ENCODE measurements at places on chromosomes 1 and 21. TPM values are rescaled to one million over a fixed set of nuclear protein-coding genes. Genes with fewer than 3 reads are reported as not detected.

IL24 gene
- total RNA-seq = 0.24 TPM

- H3K4me3 ChIP-seq = no peak overlapping the region
- H3K27ac ChIP-seq = peak overlapping the region; percentile 11
- no peaks in the 10 kb centered on the region for H3K27me3 ChIP-seq
- no peak for DNase-seq
Observed at GRCh38 chr1:32683397-32683796, 19.2 kb downstream of the SYNC start.

- no peak for DNase-seq
- no peak overlapping the region for H3K27ac ChIP-seq
- no peaks in the 10 kb centered on the region for H3K36me3 ChIP-seq
- no peaks in the 10 kb centered on the region for H3K27me3 ChIP-seq
- no peak overlapping the region for H3K4me3 ChIP-seq
Observed at GRCh38 chr1:59686170-59686569, 128.6 kb upstream of the HOOK1 start.

DNA sequence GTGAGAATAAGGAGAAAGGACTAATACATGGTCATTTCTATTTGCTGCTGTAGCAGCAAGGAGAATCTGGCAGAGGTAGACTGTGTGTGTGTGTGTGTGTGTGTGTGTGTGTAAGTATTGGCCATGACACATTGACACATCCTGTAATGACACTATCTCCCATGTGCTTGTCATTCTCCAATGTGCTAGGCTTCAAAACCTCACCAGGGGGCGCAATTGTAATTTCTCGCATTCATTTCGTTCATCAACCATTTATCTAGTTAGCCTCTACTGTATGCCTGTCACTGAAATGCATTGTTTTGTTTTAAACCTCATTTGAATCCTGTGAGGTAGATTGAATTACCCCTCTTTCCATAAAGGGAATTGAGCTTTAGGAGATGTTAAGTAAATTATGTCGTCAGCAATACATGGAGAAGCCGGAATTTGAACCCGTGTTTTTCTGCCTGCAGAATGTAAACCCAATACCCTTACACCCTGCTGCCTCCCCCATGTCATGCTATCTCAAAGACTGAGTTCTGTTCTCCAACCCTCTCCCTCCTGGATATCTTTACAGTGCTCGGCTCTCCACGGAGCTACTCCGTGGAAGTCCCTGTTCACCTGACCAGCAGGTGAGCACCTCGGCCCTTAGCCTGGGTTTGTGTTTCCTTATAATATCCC lies 100.8 kb downstream of the UCK2 start:
- H3K36me3 ChIP-seq = no peaks in the 10 kb centered on the region
- no peak overlapping the region for H3K4me3 ChIP-seq
- no peaks in the 10 kb centered on the region for H3K4me1 ChIP-seq
- H3K27ac ChIP-seq = no peak overlapping the region

DNA sequence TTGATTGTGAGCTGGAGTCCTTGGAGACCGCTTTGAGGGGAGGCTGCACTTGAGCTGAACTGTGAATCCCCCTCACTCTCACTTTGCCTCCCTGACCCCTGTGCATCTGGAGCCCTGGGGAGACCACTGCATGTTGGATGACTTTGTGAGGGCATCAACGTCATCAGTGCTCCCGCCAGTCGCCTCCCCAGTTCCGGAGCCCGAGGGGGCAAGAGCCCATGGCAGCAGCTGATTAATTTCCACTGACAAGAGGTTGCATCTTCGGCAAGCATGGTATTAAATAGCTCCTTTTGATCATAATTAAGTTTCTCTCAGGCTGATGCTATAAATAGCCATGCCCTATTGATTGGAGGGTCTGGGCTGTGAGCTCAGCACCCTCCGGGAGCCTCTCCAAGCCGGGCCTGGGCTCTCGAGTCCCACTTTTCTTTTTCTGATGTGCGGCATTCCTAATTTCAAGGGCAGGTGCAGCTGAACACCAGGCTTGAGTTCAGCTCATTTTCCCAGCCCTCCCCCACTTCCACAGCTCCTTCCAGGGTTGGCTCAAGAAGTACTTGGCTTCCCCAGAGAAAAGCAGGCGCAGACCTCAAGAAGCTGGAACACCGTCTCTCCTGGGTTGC lies 33.2 kb downstream of the KCND3 start:
- no peak overlapping the region for H3K27ac ChIP-seq
- H3K27me3 ChIP-seq = no peaks in the 10 kb centered on the region
- H3K4me1 ChIP-seq = peaks cover 10% of the 10 kb centered on the region
